ENCODE measurements at places on chromosomes 4 and X.
A peak's percentile ranks its signal among the peaks of the same experiment; 100 is the strongest.

- no peak for DNase-seq
Measured at GRCh38 chr4:153341575-153342090, 2.9 kb upstream of the MND1 start.

GRCh38 chr4:121665371-121665770 is 31.4 kb downstream of the ANXA5 start:
- no peak for DNase-seq

DNA sequence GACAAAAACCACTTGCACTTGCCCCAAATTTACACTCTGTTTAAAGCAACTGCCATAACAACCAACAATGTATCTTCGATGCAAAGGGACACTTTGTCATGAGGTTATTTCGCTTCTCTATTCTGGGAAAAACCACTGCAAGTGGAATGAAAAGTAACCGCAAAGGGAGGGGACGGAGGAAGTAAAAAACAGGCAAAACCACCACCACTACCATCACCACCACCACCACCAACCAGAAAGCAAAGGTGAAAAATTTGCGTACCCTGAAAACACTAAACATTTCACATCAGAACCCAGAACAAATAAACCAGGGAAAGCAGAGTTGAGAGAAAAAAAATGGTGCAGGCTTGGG is 1.2 kb upstream of the N4BP2 start:
- peak; percentile 28 for DNase-seq

GRCh38 chr4:140635606-140636005 is 66.8 kb upstream of the UCP1 start:
- DNase-seq: no peak

DNA sequence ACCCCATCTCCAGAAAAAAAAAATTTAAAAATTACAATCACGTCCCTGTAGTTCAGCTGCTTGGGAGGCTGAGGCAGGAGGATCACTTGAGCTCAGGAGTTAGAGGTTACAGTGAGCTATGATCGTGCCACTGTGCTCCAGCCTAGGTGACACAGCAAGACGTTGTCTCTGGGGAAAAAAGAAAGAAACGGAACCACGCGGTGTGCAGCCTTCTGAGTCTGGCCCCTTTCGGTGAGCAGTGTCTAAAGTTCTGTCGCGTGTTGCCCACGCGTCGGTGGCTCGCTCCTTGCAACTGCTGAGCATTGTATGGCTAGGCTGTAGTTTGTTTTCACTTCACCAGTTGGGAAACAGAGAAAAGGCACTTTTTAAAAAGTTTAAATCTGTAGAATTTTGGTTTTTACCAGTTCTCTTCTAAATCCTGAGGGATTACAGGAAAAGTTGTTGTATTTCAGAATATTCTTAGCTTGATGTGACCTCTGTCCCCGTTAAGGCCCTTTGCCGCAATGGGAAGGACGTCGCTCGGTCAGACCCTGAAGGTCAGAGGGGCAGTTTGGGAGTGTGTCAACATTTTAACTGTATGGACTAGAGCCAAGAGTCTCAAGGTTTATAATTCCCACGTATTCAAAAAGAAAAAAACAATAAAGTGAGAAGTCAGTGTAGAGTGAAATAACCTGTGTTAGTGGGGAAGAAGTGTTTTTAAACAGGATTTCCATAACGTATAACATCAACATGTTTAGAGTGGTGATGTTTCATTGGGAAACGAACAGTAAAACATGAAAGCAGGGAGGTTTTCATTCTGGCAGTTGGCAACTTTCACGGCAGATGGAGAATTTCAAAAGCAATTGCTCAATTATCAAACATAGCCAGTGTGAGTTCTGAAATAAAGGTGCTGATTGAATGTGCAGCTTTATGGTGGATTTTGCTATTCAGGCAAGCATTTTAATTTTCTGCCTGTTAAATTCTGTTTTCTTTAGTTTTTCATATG is 45.8 kb upstream of the MSANTD1 start:
- peak; percentile 32 for DNase-seq

GRCh38 chrX:110045421-110045820 is 42.5 kb downstream of the TMEM164 start:
- no peak for DNase-seq

GRCh38 chr4:173128199-173128890 is 40.3 kb upstream of the GALNT7 start:
- DNase-seq: no peak

- DNase-seq: no peak
Measured at GRCh38 chr4:155559915-155560314, 106.7 kb upstream of the GUCY1A1 start.

DNA sequence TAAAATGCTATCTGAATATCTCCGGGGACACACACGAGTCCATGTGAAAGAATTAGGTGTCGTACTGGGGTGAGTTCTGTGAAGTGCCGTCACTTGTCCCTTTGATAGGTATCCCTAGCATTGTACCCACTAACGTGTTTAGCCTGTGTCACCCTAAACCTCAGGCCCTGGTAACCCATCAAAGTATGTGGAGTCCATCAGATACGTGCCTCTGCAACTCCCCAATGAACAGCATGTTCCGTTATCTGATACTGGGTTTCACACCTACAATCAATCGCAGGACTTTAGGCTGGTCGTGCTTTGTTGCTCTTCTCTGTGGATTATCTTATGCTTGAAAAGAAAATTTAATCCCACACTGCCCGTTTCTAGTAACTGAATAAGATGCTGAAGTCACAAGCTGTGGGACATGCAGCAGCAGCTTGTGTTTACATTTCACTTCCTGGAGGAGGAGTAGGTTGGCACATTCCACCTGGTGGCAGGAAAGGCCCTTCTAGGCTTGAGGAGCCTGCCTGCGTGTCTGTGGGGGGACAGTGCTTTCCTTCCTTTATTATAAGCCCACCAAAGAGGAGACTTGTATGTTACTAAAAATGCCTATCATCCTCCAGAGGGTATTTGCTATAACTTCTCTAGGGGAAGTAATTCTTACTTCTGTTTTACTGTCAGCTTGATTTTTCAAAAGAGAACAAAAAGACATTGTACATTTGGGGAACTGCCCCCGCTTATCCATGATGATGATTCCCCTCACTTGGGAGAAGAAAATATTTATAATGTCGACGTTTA is 127.2 kb downstream of the FNIP2 start:
- no peak for DNase-seq

DNA sequence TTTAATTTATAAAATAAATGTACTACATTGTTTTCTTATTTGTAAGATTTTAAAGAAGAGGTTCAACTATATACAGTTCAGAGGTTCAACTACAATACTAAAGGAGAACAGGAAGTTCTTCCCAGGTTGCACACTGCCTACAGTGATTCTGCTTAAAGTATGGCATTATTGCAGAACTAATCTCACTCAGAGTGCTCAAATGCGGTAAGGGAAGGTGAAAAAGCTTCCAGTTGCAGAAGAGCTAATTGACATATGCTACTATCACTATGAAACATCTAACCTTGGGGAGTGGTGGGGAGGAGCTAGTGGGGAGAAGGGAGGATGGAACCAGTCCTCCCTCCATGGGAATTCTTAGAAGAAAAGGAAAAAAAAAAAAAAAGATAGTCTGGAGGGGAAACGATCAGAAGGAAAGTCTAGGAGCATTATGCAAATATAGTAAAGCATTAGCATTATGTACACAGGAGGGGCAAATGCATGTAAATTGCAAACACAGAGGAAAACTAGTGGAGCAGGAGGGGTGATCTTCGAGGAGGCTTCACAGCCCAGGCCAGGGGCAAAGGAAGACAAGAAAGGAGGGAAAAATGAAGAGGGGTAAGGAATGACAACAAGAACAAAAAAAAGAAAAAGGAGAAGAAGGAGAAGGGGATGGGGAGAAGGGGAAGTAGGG is 32.0 kb upstream of the MMAA start:
- DNase-seq: no peak

DNA sequence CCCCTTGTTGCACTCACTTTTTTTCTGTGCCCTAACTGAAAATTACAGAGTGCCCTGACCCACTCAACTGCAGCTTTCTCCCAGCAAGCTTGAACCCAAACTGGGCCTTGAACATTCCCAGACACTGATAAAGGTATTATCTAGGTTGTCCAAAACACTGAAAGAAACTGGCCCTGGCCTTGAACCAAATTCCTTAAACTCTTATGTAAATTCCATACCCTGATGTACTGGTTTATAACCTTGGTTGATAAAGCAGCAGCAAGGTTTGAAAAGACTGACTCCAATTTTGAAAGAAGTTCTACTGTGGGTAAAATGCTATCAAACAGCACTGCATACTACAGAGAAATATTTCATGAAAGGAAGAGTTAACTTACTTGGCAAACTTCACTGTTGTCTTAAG is 125.6 kb downstream of the PHF8 start:
- no peak for DNase-seq
